Motor neuron (in vitro differentiated cells): ENCODE measurements at places on chromosomes 16 and 17. TPM values are rescaled to one million over a fixed set of nuclear protein-coding genes. Genes with fewer than 3 reads are reported as not detected.

The KIF18B gene
- total RNA-seq = 0.20 and 0.43 TPM in 2 replicates

The TRPV3 gene
- total RNA-seq = 0.78 and 1.2 TPM in 2 replicates

The TRIM37 gene
- total RNA-seq = 32.1 and 34.0 TPM in 2 replicates

The MFSD11 gene
- 25.2 and 26.7 TPM in 2 replicates for total RNA-seq

The MPO gene
- not detected in 2 replicates for total RNA-seq

The RND2 gene
- 1.5 and 2.1 TPM in 2 replicates for total RNA-seq

The ZNF764 gene
- total RNA-seq = 3.0 and 3.4 TPM in 2 replicates

The LDHD gene
- total RNA-seq = 0.94 and 1.0 TPM in 2 replicates

The CACNG4 gene
- 56.0 and 64.0 TPM in 2 replicates for total RNA-seq

The ABCA5 gene
- total RNA-seq = 10.4 and 13.8 TPM in 2 replicates

The MMP28 gene
- 0.11 TPM in 1 of 2 replicates, not detected in the other for total RNA-seq

The GLP2R gene
- total RNA-seq = 0.09 and 0.13 TPM in 2 replicates

The MT1M gene
- not detected in 2 replicates for total RNA-seq

The HIC1 gene
- total RNA-seq = 0.46 and 0.71 TPM in 2 replicates

The KCNJ16 gene
- total RNA-seq = 0.53 and 0.62 TPM in 2 replicates

The SDK2 gene
- total RNA-seq = 13.3 and 14.5 TPM in 2 replicates

The KRTAP1-1 gene
- total RNA-seq = not detected in 2 replicates

The NETO2 gene
- total RNA-seq = 25.1 and 25.7 TPM in 2 replicates
